ENCODE measurements at places on chromosomes 6 and 20.
A peak's percentile ranks its signal among the peaks of the same experiment; 100 is the strongest.

DNA sequence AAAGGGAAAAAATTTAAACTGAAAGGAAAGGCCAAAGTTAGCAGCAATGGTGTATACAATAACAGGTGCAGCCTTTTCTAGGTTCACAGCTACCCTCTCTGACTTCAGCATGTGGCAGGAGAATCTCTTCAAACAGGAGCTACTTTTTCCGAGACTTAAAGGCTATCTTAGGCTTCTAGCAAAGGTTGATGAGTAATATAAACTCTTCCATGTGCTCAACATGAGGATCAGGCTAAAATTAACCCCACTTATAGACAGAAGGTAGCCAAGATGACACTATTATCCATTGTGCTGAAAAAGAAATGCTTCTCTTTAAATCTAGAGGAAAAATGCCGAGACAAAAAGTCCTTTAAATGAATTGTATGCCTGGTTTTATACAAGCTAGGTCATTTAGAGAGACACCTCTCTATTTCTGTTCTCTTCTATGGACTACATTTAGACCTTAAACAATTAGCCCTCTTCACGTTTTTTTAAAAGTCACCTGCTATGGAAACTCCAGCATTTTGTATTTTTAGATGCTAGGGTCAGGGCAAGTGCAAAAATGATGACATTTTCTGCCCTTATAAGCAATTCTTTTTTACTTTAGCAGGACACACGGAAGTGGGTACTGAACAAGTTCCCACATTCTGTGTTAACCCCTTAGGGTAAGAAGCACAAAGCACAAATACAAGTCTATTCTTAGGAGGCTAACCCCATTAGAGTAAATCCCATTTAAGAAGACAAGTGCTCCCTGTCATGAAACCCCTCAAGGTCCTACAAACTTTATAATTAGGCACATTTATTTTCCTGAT lies 216.8 kb upstream of the CITED2 start:
- DNase-seq, result no peak

DNA sequence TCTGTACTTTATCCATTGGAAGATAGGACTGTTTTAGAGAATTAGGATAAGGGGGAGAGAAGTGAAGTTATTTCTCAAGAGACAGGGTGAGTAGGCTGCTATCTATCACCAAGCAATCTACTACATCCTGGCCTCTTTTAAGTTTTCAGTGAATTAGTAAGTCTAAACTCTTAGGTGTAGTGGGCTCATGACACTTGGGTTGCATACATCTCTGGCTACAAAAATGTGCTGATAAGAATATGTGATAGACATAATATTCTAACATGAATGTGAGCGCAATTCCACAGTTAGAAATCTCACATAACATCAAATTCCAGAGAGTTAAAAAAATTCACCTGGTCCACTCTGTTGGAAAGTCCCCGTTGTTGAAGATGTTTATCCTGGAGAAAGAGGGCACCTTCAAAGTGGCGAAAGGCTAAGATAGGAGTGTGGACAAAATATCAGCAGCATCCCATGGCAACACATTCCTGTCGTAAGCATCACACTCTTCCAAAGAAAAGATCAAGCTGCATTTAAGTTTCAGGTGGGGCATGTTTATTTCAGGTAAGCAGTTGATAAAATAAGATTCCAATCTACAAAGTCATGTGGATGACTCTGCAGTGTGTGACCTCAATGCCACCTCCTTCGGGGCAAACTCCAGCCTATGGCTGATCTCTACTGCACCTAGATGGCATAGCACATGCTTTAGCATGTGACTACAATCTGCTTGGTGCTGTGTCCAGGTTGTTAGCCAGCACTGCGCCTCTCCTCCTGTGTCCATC lies 111.7 kb upstream of the NEDD9 start:
- DNase-seq, result no peak

- DNase-seq, result no peak
Measured at GRCh38 chr20:25009218-25010145, 16.9 kb upstream of the APMAP start.

GRCh38 chr6:12363651-12364381 lies 73.7 kb downstream of the EDN1 start:
- no peak for DNase-seq

GRCh38 chr20:60851826-60852704 lies 400.0 kb upstream of the CDH4 start:
- DNase-seq, result no peak

DNA sequence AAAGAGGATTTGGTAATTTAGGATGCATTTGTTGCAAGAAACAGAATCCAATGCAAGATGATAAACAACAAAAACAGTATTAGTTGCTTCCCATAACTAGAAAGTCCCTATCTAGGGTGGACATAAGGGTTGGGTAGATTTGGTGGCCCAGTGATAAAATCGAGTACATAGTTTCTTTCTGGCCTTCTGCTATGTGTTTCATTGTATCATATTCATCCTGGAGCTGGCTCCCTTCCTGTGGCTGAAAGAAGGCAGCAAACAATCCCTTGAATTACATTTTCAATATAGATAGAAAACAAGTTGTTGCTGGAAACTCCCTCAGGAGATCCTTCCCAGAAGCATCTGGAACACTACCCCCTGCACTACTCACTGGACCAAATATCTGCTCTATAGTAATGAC lies 135.1 kb downstream of the ID4 start:
- no peak for DNase-seq

DNA sequence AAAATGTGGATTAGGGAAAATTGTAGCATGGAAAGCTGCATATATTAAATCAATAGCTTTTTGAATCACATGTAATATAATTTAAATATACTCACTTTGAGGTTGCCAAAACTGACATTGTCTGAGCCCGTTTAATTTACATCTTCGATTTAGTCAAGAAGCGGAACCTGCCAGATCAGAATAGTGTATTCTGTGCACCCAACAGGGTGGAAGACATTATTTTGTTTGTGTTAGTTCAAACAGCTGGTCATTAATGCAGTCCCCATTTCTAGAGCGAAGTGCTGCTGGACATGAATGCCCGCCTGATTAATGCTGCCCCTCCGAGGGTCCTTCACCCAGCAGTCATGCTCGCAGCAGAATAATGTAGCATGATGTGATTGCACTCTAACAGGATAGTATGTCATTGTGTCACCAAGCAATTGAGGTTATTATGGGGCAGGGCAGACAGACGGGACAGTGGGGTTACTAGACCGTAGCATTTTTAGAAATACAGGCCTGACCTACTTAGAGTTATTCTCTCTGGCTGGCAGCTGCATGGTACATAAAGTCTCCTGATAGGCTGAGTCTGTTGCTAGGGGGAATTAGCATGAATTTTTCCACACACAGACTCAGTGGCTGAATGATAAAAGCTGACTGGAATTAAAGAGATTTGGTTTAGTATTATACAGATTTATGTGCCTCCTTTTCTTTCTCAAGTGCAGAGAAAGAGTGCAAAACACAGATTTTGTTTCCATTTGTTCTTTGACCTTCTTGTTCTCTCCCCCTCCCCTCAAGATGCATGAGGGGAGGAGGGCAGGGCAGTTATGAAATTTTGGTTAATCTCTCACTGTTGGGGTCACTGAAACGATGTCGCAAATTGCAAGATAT lies 147.1 kb downstream of the PRL start:
- DNase-seq, result peak; percentile 54

DNA sequence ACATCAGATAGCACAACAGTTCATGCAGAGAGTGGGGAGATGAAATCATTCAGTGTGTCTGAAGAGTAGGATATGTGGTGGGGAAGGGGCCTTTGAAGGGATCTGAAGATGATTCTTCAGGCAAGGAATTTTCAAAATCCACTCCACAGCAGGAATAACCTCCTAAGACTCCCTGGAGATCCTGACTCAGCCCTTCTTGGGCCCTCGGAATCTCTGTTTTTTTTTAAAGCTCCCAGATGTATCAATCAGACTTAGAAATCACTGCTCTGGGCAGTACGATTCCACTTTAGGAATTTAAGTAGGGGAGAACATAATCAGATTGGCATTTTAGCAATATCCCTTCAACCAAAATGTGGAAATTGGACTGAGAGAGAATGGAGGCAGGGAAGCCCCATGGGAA lies 55.5 kb downstream of the RIOK1 start:
- no peak for DNase-seq

DNA sequence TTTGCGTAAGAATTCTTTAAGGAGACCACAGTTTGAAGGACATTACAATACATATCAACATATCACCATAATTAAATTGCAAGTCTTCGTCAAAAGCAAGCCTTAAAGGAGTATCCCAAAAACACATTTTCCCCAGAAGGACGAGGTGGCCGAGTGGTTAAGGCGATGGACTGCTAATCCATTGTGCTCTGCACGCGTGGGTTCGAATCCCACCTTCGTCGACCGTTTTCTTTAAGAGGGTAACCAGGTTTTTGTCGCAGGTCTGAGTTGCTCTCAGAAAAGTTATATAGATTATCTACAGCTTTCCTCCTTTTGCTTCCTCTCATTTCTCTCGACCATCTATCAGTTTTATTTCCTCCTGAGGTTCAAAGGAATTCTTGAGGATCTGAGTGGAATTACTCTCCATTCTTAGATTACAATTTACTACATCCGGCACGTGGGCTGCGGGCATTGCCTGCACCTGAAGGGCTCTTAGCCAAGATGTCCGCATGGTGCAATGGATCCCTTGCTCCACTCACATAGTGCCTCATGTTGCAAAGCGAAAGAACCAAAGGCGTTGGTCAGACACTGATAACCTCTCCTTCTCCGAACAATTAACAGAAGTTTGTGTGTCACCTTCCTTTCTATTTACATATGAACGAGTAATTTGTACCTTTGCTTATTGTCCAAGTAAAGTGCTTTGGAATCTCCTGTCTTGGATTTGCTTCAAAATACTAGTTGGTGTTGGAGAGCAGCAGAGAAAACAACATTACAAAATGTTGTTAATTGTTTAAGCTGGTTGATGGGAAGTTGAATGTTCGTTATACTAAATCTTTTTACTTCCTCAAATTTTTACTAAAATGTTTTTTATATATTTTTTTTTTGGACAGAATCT lies 14.0 kb downstream of the POM121L2 start:
- no peak for DNase-seq

DNA sequence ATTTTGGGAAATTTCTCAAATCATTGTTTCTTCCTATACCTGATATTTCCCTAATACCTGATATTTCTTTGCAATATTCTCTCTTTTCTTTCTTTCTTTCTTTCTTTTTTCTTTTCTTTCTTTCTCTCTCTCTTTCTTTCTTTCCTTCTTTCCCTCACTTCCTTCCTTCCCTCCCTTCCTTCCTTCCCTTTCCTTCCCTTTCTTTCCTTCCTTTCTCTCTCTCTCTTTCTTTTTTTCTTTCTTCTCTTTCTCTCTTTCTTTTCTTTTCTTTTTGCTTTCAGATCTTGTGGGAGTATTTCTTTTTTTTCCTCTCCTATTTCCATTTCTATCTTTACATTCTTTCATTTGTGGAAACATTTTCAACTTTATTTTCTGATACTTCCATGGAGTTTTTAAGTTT lies 76.1 kb upstream of the ANKEF1 start:
- no peak for DNase-seq

DNA sequence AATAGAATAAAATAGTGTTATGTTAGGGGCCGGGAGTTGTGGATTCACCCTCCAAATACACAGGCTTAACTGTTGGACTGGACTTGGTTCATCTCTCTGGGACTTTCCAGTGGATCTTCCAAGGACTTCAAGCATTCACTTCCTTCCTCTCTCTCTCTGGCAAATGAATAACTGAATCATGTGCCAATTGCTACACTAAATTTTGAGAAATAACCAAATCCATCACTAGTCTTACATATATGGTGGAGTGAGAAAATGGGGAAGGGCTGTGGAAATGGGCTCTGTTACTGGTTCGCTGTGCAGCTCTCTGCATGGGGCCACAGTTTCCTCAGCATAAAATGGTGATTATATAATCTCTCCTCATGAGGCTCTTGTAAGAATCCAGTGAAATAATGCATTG lies 6.8 kb upstream of the KIAA1755 start:
- DNase-seq, result no peak

DNA sequence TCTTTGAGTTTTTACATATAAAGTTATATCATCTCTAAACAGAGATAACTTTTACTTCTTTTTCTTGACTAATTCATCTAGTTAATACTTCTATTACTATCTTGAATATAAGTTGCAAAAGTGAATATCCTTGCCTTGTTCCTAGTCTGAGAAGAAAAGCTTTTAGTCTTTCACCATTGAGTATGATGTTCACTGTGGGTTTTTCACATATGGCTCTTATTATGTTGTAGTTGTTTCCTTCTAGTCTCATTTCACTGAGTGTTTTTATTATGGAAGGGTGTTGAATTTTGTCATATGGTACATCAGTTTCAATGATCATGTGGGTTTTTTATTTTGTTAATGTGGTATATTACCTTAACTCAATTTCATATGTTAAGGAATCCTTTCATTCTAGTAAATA lies 488.3 kb downstream of the COL12A1 start:
- no peak for DNase-seq

- DNase-seq, result no peak
Measured at GRCh38 chr6:53310771-53311585, 37.8 kb downstream of the ELOVL5 start.

DNA sequence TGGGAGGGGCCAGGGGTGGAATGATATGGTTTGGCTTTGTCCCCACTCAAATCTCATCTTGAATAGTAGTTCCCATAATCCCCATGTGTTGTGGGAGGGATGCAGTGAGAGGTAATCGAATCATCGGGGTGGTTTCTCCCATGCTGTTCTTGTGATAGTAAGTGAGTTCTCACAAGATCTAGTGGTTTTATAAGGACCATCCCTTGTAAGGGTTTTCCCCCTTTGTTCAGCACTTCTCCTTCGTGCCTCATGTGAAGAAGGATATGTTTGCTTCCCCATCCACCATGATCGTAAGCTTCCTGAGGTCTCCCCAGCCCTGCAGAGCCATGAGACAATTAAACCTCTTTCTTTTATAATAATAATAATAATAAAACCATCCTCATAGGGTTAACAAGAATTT lies 88.8 kb upstream of the PRND start:
- no peak for DNase-seq

DNA sequence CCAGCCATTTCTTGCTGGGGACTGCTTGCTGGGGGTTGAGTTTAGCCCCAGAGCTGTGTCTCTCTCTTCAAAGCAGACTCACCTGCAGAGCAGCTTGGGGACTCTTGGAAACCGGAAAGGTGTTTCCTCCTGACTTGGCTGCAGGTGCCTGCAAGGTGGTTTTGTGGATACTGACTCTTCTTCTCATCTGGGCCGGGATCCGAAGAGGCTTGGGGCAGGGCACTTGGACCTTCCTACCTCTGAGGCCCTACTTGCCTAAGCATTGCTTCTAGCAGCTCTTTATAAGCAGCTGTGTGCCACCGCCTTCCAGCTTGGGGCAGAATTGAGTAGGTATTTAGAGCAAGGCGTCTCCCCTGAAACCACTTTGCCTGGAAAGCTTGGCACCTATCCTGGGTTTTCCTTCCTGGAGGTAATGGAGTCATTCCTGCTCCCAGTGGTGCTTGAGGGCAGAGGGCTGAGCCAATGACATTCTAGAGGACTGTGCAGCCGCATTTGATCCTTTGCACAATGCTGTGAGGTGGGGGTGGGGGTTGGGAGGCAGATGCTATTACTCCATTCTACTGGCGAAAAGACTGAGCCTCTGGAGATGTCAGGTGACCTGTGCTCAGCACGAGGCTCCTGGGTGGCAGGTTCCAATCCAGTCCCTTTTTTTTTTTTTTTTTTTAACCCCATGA lies 3.4 kb upstream of the CTSZ start:
- no peak for DNase-seq

- DNase-seq, result no peak
Measured at GRCh38 chr6:33897189-33897780, 93.5 kb upstream of the MLN start.
